ENCODE measurements at places on chromosomes 12 and 14. TPM values are rescaled to one million over a fixed set of nuclear protein-coding genes. Genes with fewer than 3 reads are reported as not detected.

The NDUFA12 gene
- total RNA-seq = 122 TPM

The KLRB1 gene
- not detected for total RNA-seq

The PTGER2 gene
- total RNA-seq = 1.6 TPM

The OTOGL gene
- total RNA-seq = not detected

The PABPN1 gene
- total RNA-seq = 156 TPM

The CBLN3 gene
- total RNA-seq = 1.4 TPM

The CLECL1 gene
- total RNA-seq = not detected

The PLCZ1 gene
- not detected for total RNA-seq

The MYO1H gene
- not detected for total RNA-seq

The GTF2H3 gene
- total RNA-seq = 24.2 TPM

The PAH gene
- total RNA-seq = not detected

The SLC17A8 gene
- not detected for total RNA-seq

The ZCCHC8 gene
- 25.4 TPM for total RNA-seq

The SOAT2 gene
- total RNA-seq = 0.18 TPM

The PTPRR gene
- total RNA-seq = 0.37 TPM

The STXBP6 gene
- 1.9 TPM for total RNA-seq

The SERPINA3 gene
- 11.2 TPM for total RNA-seq

The MYF6 gene
- not detected for total RNA-seq

The AVPR1A gene
- total RNA-seq = 0.02 TPM

The KLRD1 gene
- total RNA-seq = not detected

The ERC1 gene
- total RNA-seq = 17.8 TPM

The NKX2-1 gene
- 0.03 TPM for total RNA-seq

The FGF23 gene
- total RNA-seq = not detected

The TAS2R19 gene
- total RNA-seq = not detected

The KCNC2 gene
- not detected for total RNA-seq

The LMNTD1 gene
- total RNA-seq = not detected

The LTB4R2 gene
- total RNA-seq = 2.2 TPM

The GPR68 gene
- 0.03 TPM for total RNA-seq

The KRT71 gene
- 0.05 TPM for total RNA-seq

The DNAJC22 gene
- 20.7 TPM for total RNA-seq

The HEATR5A gene
- 22.4 TPM for total RNA-seq

The CISTR gene
- total RNA-seq = not detected

The HOXC12 gene
- not detected for total RNA-seq

The SUOX gene
- total RNA-seq = 10.1 TPM

The NXPH4 gene
- total RNA-seq = 4.1 TPM

The BEST3 gene
- 1.2 TPM for total RNA-seq

The C12orf43 gene
- total RNA-seq = 23.7 TPM

The NUBPL gene
- 8.1 TPM for total RNA-seq

The LRP1 gene
- total RNA-seq = 17.1 TPM

The DTX1 gene
- total RNA-seq = 0.32 TPM

The TAS2R20 gene
- total RNA-seq = 0.07 TPM

The TIMM9 gene
- 67.4 TPM for total RNA-seq

The DIO2 gene
- total RNA-seq = 6.5 TPM

The DDN gene
- 0.77 TPM for total RNA-seq

The CCDC175 gene
- total RNA-seq = not detected

The PRKD1 gene
- 2.4 TPM for total RNA-seq

The PA2G4 gene
- 303 TPM for total RNA-seq

The TAS2R8 gene
- not detected for total RNA-seq

The PARP2 gene
- 22.2 TPM for total RNA-seq

The EFS gene
- total RNA-seq = not detected

The AMN gene
- total RNA-seq = 0.33 TPM

The RHEBL1 gene
- 5.4 TPM for total RNA-seq
